ENCODE measurements at places on chromosomes 5 and 9.
A peak's percentile ranks its signal among the peaks of the same experiment; 100 is the strongest.

DNA sequence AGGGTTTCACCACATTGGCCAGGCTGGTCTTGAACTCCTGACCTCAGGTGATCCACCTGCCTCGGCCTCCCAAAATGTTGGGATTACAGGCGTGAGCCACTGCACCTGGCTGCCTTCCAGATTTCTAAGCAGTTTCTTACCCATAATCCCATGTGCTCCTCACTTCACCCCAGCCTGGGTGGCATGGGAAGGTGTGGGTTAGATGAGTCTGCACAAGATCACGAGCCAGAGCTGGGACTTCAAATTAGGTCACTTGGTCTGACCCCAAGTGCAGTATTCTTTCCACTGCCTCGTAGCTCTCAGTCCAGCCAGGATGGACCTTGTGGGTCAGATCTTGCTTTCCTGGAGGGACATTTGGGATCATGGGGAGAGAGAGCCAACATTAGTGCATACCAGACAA lies 37.5 kb upstream of the STRBP start:
- no peak for DNase-seq

DNA sequence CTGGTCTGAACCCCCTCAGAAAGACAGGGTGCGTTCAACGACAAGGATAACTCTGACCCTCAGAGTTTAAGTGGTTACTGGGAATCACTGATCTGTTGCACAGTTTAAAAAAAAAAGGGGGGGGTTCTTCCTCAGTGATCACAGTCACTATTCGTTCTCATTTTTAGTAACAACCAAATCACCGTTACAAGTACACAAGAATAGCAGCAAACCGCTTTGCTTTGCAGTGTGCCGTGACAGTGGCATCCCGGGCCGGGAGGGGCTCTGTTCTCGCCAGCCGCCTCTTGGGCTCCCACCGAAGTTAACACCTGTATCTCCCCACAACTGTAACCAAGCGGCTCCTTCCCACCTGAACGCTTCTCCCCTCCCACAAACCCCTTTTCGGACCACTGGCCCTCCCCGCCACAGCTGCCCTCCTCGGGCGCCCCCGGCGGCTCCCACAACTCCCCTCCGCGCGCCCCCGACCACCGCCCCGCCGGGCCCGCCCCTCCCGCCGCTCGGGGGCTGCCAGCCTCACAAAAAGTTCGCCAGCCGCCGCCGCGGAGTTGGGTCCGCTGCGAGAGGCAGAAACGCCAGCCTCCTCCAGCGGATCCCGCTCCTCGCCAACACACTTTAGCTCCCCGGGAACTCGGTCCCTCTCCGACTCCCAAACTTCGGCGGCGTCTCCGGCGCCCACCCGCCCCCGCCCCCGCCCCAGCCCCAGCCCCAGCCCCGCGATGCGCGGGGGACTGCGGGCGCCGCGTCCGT lies 1.2 kb downstream of the SSBP2 start:
- peak; percentile 26 for DNase-seq

- no peak for DNase-seq
These were observed 133.8 kb upstream of the SLC24A2 start for GRCh38 chr9:19922476-19923118.

GRCh38 chr5:13632676-13633075 lies 311.8 kb downstream of the DNAH5 start:
- no peak for DNase-seq

GRCh38 chr5:89946508-89946907 lies 463.0 kb downstream of the CETN3 start:
- no peak for DNase-seq

DNA sequence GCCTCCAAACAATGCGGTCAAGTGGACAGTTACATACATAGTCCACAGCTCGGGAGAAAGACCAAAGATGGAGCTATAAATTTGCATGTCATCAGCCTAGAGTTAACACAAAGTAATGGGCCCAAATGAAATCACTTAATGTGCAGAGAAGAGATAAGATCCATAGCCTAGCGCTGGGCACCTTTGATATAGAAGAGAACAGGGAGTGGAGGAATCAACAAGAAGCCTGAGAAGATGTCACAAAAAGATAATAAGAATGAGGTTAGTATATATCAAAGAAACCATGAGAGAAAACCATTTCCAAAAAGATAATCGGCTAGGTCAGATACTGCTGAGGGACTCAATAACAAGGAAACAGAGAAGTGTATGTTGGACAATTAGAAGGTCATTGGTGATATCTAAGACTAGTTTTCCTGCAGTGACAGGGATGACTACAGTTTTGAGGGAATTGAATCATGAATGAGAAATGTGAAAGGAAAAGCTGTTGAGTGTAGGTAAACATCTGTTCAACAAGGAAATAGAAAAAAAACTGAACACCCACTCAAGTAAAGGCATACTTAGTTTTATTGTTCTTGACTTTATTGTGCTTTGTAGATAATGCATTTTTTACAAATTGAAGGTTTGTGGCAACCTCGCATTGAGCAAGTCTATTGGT lies 68.7 kb upstream of the CDH6 start:
- no peak for DNase-seq

DNA sequence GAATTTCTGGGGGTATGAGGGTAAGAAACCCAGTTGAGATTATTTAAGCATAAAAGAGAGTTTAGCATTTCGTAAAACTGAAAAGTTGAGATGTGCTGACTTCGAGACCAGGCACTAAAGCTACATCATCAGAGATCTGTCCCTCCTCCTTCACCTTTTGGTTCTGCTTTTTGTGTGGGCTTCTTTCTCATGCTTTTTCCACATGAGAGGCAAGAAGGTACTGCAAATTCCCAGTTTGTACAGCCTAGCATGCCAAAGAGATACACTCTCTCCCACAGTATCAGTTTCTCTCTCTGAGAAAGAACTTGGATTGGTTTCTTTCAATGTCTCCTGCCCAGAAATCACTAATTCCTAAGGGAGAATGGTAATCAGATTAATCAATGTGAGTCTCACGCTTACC lies 584.7 kb downstream of the SEMA5A start:
- no peak for DNase-seq

DNA sequence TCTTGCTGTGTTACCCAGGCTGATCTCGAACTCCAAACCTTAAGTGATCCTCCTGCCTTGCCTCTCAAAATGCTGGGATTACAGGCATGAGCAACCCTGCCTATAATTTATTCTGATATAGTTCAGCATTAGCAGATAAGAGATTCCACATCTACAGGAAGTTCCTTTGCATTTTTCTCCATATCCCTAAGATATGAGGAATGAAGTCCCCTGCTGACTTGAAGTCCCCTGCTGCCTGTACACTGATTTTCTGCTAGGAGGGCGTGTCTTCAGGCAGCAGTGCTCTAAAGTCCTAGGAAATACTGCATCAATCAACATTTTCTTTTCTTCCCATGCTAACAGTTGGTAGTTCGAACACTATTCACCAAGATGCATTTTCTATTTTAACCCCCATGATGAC lies 105.8 kb downstream of the ARHGAP26 start:
- no peak for DNase-seq

All from CD8-positive, alpha-beta memory T cell (primary cell).